ENCODE measurements at places on chromosomes 1 and 21.

DNA sequence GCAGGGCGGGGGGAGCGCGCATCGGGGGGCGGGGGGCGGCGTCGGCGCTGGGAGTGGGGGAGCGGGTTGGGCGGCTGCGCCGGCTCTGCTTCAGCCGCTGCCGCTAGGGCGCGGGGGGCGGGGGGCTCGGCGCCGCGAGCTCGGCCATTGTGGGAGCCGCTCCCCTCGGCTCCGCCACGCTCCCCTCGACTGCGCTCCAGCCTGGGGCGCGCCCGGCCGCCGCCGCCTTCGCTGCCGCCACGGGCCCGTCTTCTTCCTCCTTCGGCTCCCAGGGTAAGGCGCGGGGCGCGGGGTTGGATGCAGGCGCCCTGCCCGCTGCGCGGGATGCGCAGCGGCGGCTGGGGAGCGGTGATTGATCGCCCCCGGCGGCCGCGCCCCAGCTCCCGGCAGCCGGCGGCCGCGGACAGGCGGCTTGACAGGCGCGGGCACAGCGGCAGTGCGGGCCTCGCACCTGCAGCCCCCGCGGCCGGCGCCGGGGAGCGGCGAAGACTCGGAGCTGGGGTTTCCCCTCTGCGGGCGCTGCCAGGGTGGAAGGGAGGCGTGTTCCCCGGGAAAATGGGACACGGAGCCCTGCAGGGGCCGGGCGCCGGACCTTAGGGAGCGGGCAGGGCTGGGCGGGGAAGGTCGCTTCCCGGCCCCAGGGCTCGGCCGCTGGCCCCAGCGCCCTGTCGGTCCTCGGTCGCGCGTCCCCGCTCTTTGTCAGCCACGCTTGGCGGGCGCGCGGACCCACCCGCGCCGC is 55.3 kb downstream of the NDUFS5 start:
- peak; percentile 69 for DNase-seq

GRCh38 chr1:205061665-205062069 is 18.7 kb downstream of the CNTN2 start:
- peak; percentile 89 for DNase-seq

DNA sequence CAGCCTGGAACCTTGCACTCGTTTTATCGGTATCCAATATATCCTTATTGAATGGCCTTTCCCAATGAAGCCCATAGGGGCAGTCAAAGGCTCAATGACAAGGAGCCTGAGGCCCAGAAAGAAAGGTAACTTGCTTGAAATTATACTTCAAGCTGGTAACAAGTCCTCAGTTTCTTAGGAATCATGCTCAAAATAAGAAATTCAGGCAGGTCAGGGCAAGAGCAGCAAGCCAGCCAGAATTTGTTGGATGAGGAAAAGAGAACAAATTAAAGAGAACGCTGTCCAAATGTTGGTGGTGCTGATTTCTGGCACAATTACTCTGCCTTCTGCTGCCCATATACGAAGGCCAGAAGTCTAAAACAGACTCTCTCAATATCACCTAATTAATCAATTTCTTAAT is 77.6 kb downstream of the DDX20 start:
- no peak for DNase-seq

DNA sequence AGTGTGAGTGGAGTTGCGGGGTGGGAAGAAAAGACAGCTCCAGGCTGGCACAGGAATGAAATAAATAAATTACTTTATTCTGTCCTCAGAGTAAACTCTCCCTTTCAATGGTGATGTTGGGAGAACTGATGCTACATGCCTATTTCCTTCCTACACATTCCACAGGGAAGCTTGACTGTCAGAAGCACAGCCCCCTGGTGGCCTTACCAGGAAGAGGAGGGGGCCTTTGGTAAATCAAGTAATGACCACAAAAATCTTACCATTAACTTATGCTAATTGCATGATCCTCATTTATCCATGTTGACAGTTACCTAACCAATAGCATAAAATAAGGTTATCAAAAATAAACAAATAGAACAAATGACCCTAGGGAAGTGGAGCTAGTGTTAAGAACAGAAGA is 605.0 kb upstream of the PKN2 start:
- DNase-seq: no peak

GRCh38 chr1:87278825-87279535 is 49.7 kb upstream of the LMO4 start:
- DNase-seq: no peak

DNA sequence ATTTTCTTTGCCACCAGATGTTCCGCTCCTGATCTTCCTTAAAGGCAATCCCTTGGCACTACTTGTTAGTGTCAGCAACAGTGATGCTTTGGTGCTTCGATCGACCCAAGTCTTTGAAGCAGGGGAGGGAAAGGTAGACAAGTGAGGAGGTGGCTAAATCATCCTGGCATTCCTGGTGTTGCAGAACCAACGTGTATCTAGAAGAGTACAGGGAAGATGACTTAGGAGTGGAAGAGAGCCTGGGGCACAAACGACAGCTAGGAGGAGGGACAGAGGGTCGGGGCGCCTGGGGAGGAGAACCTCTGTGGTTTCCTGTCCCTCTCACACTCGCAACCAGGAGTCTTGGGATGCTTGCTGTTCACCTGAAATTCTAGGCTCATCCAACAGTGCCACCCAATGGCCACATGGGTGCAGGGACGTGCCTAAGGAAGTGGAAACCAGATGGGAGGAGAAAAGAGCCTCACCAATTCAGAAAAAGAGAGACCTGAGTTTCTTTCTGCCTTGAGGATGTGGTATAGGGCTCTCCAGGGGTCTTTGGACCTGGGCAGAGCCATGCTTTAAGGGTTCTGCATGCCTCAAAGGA is 9.5 kb upstream of the KCNA2 start:
- peak; percentile 70 for DNase-seq

DNA sequence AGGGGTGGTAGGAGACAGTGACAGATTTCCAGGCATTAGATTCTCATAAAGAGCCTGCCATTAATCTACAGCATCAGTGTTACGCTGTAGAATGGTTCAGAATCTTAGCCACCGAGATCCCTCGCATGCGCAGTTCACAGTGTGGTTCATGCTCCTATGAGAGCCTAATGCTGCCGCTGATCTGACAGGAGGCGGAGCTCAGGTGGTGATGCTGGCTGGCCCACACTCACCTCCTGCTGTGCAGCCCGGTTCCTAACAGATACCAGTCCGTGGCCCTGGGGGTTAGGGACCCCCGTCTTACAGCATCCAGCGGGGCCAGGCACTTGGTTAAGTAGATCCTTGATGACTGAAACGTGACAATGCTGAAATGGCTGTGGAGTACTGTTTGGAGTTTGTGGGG is 163.6 kb upstream of the C1orf21 start:
- DNase-seq: no peak

DNA sequence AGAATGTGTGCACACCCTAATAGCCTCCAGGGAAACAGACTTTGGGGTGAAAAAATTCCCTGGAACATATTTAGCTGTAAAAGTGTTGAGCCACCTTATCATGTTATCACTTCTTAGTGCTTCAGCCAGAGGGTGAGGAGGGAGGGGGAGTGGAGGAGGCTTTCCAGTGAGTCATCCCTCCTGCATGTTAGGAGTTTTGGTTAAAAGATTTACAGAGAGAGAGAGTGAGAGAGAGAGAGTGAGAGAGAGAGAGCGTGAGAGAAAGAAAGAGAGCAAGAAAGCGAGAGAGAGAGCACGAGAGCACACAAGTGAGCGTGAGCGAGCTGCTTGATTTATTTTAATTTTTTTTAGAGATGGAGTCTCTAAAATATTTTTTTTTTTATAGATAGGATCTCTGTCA is 13.5 kb upstream of the CACNA1E start:
- no peak for DNase-seq

DNA sequence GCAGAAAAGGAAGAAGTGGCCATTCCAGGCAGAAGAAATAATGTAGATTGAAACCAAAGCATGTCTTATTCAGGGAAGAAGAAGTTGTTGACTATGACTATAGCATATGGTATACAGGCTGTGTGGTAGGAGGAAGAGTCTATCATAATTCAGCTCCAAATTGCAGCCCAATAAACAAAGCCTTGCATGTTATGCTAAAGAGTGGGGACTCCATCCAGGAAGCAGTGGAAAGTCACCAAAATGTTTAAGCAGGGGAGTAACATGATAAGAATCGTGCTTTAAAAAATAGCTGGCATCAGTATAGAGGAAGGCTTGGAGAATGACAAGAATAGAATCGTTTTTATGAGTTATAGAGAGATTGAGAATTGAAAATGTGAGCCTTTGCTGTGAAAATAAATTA is 213.3 kb upstream of the ADGRL2 start:
- DNase-seq: no peak

DNA sequence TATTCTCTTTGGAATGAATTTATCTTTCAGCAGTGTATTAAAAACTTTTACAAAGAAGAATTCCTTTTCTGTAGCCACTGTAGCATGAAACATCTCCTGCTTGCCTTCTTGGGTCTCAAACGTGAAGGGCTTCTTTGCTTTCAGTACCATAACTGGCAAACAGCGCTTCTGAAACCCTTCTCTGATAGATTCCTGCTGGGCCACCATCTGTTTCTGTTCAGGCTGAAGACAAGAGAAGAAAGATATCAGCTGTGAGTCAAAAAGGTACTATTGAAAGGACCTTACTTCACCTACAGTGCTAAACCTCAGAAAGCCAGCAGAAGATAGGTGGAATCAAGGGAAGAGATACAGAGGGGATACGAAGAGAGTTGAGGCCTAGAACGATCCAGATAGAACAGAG is 10.5 kb downstream of the AIM2 start:
- DNase-seq: peak; percentile 11

DNA sequence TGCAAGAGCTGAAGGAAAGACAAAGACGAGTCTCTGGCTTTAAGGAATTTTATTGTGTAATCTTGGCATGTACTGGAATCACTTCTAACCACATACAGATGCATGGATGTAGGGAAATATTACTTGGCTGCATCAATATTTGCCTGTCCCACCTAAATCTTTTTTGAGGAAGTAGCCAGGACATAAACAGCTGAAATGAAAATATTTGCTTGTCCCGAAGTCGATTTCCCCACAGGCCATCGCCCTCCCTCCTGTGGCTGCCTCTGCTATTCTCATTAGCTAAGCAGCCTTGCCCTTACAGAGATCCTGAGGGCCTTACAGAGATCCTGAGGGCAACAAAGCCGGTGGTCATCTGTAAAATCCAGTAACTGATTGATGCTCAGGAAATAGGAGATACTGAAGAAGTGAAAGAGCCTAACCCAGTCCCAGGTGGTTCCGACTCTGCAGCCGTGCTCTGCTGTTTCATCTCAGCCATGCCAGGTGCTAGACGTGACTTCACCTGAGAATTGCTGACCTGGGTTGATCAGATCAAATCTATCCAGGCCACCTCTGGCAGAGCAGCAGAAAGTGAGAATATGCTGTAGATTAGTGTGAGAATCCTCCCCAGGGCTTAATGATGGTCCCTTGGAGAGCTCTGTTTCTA is 25.5 kb downstream of the MAN1C1 start:
- no peak for DNase-seq

- DNase-seq: no peak
These were observed 1.2 kb downstream of the WNT4 start for GRCh38 chr1:22141554-22142314.

- no peak for DNase-seq
These were observed 10.3 kb upstream of the S100A7 start for GRCh38 chr1:153470707-153471106.

GRCh38 chr1:9690440-9691107 is 39.0 kb downstream of the PIK3CD start:
- DNase-seq: no peak

DNA sequence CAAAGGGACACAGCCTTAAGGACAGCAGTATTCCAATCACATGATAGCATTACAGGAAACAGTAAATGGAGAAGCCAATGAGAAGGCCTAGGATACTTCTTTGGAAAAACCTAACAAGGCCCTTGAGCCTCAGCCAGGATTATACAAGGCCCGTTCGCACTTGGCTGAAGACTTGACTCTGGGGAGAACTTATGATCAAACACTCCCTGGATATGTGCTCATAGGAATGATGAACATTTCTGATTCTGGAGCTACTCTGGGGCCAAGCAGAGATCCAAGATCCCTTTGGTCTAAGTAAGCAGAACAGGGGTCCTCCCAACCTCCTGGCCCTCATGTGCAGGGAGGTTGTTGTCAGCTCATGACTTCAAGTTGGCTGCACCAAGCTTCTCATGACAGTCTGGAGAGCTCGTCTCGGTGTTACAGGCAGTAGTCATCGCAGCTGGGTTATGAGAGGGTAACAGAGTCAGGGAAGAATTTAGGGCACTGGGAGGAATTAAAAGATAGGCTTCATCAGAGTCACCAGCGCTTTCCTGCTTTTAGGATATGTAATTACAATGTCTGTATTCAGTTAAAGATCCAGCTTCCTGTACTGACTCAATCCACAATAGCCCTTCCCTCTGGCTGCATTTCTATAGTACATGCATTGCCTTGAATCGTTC is 92.5 kb upstream of the IRF2BP2 start:
- no peak for DNase-seq

- no peak for DNase-seq
These were observed 93.4 kb upstream of the F3 start for GRCh38 chr1:94634977-94635416.

- no peak for DNase-seq
These were observed 59.8 kb downstream of the CAPN2 start for GRCh38 chr1:223771814-223772770.

DNA sequence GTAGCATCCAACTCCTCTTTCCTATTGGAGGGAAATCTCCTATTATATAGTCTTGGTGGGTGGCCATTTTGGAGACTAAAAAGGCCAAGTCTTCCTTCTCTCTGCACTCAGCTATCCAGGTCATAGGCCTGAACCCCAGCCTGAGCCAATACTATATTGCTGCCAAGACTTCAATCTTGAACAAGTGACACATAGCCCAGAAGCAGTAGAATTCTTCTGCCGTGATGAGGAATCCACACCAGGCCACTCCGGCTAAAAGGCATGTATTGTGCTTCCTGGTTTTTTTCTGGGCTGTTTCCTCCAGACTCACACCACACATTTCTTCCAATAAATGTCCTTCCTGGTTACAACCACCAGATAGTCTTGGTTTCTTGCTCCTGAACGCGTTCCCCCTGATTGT is 43.0 kb downstream of the ATF3 start:
- DNase-seq: no peak

- DNase-seq: no peak
These were observed 329.4 kb downstream of the KIF26B start for GRCh38 chr1:245484176-245484575.

DNA sequence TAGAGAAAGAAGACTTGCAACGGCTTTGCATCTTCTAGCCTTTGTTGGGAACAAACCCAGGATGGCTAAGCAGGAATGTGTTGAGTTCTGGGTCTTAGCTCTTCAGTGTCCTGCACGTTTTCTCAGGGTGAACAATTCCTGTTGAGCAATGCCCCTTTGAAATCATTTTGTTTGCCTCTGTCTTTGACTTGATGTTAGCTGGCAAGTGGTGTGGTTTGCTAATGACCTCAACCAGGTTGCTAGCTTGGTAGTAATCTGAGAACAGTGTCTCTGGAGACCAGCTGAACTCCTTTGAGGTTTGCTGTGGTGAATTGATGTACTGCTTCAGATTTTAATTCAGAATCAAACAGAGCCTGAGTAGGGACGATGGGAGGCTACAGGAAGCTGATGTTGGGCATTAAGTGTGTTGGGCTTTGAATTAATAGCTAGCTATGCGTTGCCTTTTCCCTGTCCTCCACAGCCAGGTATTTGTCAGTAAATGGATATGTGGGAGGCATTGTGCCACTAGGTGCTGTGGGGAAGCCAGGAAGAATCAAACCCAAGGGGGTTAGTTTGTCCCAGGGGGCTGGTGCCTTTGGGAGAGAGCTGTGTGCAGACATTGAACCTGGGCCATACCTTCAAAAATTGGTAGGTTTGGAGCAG is 23.3 kb upstream of the SRSF10 start:
- peak; percentile 30 for DNase-seq

- DNase-seq: peak; percentile 81
These were observed 832 bp downstream of the HCN3 start for GRCh38 chr1:155277902-155278688.

- no peak for DNase-seq
These were observed 356.3 kb upstream of the CAMK1G start for GRCh38 chr1:209227171-209227570.

GRCh38 chr1:192846950-192847349 is 38.1 kb downstream of the RGS2 start:
- DNase-seq: no peak
